Pons (tissue), 1 donor: ENCODE measurements at places on chromosomes 12 and 14.

GRCh38 chr14:82190742-82191141 lies 657.1 kb upstream of the SEL1L start:
- no peak for DNase-seq

DNA sequence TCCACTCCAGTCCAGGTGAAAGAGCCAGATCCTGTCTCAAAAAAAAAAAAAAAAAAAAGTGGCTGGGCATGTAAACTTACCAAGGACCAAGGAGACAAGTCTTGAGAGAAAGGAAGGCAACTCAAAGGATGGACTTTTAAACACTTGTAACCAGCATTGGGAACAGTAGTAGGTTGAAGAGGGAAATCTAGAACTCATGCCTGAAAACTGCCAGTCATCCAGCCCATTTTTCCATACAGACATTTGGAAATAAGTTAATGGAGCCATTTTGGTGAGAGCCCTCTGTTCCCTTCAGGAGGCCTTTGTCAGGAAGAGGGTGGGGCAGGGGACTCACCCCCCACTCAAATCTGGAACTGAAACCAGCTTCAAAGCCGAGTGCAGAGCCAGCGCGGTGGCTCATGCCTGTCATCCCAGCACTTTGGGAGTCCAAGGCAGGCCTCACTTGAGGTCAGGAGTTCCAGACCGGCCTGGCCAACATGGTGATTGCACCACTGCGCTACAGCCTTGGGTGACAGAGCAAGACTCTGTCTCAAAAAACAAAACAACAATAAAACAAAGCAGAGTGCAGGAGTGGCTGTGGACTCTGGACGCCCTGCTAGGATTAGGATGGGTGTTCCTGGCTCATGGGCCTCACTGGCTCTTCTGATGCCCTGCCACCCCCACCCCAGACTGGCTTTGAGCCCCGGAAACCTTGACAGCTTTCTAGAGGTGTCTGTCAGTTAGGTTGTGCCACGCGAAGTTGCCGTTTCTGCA lies 1.6 kb upstream of the MLXIP start:
- DNase-seq: no peak

- no peak for DNase-seq
Measured at GRCh38 chr12:33476058-33476457, 36.4 kb upstream of the SYT10 start.

GRCh38 chr14:77638771-77639171 lies 22.3 kb upstream of the SPTLC2 start:
- no peak for DNase-seq

DNA sequence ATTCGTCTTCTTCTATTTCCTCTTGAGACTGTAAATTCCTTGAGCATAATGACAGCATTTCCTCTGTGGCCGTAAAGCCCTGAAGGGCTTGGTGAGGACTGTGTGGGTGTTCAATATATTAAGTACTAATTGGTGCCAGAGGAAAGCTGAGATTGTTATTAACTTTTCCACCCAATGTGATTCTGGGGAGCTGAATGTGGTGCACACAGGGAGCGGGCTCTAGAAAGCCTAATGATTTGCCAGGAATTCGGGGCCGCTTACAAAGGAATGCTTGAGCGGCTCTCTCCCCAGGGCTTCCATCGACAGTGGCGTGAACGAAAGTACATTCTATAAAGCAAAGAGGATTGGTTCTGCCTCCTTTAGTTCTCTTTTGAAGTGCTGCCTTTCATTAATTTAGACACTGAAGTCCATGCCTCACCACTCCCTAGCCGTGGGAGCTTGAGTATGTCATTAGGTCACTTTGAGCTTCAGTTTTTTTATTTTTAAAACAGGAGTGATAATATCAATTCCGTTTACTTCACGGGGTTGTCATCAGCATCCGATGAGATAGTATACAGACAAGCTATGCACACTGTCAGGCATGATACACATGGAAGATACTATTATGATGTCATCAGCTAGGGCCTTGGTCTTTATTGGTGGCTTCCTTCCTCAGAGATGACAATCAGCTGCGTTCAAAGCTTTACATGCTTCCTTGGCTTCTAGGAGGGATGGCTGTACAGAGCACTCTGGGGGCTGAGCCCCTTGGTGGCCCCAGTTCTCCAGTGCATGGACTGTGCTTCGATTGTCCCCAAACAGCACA lies 11.0 kb upstream of the GSG1 start:
- DNase-seq: no peak

DNA sequence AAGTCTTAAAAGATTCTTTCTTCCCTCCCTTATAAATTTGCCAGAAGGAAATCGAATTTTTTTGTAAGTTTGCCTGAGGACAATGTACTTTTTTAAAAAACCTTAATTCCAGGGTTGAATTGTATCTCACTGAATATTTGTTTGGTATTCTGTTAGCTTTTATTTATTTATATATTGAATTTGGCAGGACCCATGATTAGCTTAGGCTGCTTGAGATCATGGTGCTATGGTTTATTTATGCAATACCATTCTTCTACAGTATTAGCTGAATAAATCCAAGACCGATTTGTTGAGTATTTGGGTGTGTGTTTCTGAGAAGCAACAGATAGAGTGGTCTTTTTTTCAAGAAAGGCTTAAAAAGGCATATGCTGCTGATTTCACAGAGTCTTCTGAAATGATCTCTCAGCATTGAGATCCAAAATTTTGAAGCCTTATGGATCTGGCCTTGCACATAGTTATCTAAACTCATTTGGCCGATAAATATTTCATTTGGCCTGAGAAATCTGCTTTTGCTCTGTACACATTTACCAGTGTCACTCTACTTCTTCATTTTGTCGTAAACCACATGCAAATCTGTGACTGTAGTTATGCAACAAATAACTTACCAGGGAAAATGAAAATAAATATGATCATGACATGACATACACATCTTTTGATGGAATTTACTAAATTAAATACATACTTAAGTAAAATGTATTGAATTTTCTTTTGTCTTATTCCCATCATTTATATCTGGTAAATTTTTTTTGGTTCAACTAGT lies 265.8 kb upstream of the FLRT2 start:
- DNase-seq: no peak

- DNase-seq: no peak
Measured at GRCh38 chr12:6559500-6559899, 3.7 kb upstream of the IFFO1 start.

DNA sequence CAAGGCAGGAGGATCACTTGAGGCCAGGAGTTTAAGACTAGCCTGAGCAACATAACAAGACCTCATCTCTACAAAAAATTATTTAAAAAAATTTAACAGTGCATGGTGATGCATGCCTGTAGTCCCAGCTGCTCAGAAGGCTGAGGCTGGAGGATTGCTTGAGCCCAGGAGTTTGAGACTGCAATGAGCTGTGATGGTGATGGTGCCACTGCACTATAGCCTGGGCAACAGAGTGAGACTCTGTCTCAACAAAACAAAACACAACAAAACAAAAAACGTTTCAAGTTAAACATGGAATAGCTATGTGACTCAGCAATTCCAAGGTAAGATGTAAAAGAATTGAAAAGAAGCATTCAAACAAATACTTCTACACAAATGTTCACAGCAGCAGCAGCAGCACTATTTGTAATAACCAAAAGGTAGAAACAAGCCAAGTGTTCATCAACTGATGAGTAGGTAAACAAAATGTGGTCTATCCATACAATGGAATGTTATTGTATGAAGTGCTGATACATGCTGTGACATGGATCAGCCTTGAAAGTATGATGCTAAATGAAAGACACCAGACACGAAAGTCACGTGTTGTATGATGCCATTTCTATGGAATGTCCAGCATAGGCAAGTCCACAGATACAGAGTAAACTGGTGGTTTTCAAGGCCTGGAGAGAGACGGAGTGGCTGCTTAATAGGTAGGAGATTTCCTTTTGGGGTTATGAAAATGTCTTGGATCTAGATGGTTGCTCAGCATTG lies 31.4 kb downstream of the CFAP251 start:
- DNase-seq: no peak

GRCh38 chr12:14769466-14769968 lies 33.8 kb downstream of the WBP11 start:
- no peak for DNase-seq

DNA sequence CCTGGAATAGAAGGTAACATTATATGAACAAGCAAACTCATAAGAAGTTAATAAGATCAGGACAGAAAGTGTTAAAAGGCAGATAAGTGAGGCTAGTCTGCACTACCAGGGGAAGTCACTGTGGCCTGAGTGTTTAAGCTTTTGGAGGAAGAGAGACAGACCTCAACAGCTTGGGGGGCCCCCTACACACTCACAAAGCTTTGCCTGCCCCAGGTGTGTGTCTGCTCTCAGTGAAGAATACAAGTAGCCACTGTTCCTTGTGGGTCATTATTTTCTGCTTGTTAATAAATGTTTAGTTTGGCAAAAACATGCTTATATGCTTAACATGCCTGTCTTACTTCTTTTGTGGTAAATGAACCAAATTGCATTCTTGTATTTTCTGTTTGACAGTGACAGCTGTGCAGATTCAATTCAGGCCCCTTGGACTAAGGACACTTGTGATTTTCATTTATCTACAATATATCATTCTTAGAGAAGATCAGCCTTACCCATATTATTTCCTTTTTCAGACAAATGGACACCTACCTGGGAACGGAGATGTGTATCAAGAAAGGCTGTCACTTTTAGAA lies 50.7 kb upstream of the C12orf71 start:
- no peak for DNase-seq

- DNase-seq: no peak
Measured at GRCh38 chr12:94208622-94208966, 60.2 kb downstream of the PLXNC1 start.

GRCh38 chr12:117892441-117892840 lies 76.3 kb downstream of the KSR2 start:
- DNase-seq: no peak

DNA sequence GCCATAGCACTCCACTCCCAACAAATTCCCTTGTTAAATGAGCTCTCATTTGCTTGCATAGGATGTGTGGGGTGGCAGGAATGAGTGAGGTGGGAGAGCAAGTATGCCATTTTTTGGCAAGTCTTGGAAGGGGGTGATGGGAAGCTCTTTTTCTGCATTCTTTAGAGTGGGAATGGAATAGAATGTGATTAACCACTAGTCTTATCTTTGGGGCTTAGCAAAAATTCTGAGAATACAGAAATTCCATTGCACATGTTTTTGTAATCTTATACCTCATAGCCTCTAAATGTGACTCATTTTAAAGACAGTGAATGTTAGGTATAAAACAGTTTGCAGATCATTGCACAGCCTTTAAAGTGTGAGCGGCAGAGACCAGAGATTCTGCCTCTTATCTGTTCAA lies 28.4 kb upstream of the NEDD1 start:
- no peak for DNase-seq

DNA sequence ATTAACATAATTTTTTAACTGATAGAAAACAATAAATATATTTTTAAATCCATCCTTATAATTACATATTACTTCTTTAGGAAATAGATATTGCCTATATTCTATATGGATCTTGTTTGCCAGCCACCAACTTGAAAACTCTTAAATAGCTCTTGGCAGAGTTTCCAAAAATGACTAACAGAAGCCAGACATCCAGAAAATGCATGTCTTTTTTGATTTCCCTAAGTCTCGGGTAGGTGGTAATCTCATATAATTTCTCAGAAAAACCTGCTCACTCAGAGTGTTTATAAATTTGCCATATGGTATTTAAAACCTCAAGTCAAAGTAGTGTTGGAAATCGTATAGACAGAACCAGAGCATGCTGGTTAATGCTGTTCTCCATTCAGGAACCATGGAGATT lies 360.4 kb upstream of the FOXG1 start:
- DNase-seq: no peak

- DNase-seq: peak; percentile 40
Measured at GRCh38 chr14:102727336-102728095, 49.7 kb upstream of the TRAF3 start.

GRCh38 chr12:126069549-126070165 lies 1004.4 kb downstream of the AACS start:
- DNase-seq: no peak

- no peak for DNase-seq
Measured at GRCh38 chr12:109310247-109311125, 1.4 kb upstream of the FOXN4 start.
